ENCODE measurements at places on chromosomes 11 and 22.

- DNase-seq: no peak
Measured at GRCh38 chr11:117807482-117808327, 10.7 kb upstream of the DSCAML1 start.

- no peak for DNase-seq
Measured at GRCh38 chr11:46345881-46346484, 1.3 kb upstream of the DGKZ start.

DNA sequence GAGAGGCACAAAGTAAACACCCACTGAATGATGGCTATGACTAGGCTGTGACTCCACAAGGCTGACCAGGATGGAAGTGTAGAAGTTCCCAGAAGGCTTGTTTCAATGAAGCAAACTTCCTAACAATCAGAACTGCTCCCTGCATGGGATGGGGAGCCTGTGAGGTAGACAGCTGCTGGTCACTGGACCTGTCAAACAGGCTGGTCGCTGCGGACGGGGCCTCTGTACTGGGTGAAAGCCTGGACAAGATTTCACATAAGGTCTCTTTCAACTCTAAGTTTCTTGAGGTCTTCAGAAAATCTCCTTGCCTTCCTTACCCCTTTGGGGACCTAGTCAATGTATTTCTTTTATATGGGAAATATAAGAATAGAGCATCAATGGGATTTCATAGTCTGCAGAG is 438.2 kb downstream of the BUD13 start:
- no peak for DNase-seq

- DNase-seq: no peak
Measured at GRCh38 chr11:8747173-8747572, 64.6 kb downstream of the RPL27A start.

DNA sequence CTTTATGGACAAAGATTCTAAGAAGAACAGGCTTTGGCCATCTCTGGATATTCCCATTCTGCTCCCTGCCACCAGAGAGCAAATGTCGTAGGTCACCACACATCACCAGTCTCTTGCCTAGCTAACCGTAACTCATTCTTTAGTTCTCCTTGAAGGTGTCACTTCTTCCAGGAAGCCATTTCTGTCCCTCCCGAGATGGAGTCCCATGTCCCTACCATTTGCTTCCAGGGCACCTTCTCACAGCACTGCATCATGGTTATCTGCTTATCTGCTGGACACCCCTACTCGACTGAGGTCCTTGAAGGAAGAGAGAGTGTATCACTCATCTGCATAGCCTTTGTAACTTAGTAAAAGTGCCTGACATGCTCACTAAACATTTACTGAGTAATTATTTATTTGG is 47.6 kb downstream of the FAM83F start:
- DNase-seq: no peak

DNA sequence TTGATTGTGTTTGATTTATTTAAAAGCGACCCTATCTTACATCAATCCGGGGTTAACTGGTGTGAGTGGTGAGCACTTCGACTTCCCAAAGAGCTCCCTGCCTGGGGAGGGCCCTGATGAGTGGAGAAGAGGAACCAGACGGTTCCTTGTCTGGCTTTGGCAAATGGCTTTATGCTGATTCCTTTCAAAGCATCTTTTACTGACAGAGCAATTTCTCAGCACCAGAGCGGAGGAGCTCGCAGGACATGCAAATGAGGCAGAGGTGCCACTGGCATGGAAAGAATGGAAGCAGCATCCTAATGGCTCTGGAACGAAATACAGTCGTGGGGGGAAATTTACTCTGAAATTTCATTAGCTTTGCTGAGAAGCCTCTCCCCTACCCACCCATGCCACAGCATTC is 410.9 kb upstream of the B3GAT1 start:
- no peak for DNase-seq

DNA sequence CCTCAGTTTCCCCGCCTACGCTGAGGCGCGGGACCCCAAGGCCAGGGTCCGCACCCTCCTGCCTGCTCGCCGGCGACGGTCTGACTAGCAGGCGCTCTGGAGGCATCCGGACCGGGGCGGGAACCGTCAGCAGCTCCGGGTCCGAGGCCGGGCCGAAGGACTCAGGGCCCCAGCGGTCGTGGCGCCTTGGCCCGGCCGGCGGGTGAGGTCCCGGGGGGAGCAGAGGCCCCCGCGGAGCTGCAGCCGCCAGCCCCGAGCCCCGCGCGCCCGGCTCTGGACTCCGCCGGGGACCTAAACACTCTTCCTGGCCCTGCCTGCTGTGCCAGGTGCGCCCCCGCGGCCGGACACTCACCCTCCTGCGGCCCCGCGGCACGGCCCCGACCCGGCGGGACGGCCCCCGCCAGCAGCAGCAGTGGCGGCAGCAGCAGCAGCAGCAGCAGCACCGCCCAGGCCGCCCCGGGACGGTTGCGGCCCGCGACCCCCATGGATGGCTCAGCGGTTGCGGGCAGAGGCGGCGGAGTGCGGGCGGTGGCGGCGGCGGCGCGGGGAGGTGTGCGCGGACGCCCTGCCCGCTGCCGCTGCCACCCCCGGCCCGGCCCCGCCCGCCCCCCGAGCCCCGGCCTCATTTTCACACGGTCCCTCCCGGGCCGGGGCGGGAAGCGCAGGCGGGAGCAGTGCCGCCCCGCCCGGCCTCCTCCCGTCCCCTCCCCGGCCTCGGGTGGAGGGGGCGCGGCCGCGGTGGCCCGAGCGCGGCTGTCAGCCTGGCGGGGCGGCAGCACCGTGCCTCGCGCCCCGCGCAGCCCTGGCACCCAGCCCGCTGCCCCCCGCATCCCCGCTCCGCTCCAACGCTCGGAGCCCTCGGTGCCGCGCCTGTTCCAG is at the start of gene SCUBE2:
TSS of gene SCUBE2 (minus strand) at position 556 of the 879 bp plus-strand sequence. CDS start at position 485, 71 bp downstream.
- DNase-seq: no peak

DNA sequence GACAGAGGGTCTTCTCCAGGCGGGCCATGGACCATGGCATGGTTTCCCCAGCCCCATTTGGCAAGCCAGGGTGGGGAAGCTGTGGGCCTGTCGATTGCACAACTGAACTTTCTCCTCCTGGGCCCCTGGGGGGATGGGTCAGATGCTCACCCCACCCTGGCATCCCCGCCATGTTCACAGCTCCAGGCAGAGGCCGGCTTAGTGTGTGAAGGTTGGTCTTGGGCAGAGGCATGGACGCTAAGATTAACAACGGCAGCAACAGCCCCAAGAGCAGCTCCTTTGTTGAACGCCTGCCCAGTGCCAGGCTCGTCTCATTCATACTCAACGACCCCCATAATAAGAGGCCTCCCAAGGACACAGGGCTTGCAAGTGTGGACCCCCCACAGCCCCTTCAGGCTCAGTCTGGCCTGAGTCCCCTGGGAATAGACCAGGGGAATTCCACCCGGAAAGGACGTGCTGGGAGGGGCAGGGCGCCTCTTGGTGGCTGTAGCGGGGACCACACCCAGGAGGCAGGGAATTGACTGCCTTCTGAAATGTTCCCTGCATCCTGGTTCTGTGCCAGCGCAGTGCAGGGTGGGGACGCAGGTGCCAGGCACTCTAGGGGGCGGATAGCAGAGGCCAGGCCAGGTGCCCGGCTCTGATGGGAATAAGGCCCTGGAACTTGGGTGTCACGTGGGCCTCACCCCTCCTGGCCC is 8.3 kb downstream of the TSPO start:
- DNase-seq: no peak

- DNase-seq: peak; percentile 92
Measured at GRCh38 chr22:46053563-46054090, 76.7 kb upstream of the WNT7B start.

DNA sequence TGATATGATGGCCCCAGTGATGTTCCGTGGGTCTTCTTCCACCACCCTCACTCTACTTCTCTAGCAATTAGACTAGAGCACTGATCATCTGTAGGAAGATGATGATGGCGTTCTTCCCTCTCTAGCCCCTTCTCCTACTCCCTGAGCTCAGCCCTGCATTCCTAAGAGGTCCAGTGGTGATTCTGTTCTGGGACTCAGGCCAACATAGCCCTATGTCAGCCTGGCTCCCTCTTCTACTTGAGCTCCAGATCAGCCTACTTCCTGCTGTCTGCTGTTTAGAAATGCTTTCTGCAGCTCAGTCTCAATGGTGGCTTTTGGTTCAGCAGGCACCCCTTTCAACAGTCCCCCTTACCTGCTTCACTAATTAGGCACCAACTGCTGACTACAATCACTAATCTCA is 86.1 kb upstream of the ZBED5 start:
- DNase-seq: no peak

DNA sequence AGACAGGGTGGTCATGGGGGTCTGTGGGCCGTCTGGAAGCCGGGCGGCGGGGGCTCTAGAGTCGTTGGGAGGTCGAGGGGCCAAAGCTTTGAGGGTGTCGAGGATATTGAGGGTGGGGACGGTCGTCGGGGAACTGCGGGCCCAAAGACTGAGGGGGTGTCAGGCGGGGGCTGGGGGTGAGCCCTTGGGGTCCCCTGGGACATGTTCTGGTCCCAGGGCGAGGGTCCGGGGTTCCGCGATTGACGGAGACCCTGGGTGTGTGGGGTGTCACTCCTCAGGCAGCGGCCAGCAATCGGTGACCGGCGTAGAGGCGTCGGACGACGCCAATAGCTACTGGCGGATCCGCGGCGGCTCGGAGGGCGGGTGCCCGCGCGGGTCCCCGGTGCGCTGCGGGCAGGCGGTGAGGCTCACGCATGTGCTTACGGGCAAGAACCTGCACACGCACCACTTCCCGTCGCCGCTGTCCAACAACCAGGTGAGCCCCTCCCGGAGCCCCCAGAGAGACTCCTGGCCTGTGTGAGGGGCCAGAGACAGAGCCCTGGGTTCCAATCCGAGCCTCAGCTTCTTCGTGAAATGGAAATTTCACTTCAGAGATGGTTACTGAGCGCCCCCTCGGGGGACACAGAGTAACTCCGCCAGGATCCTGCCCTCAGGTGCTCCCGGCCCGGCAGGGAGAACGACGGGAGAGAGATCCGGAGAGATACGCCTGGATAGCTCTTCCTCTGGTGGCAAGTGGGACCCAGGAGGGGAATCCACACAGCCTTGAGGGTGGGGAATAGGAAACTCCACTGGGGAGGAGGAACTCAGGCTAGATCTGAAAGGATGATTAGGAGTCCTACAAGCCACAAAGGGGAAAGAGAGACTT is 714 bp downstream of the SDF2L1 start:
- peak; percentile 67 for DNase-seq
